Kidney (tissue), 22 donors: ENCODE measurements at places on chromosomes 12 and 14. TPM values are rescaled to one million over a fixed set of nuclear protein-coding genes. Genes with fewer than 3 reads are reported as not detected.

GRCh38 chr14:100552524-100553125, 34.6 kb downstream of the BEGAIN start:
- DNase-seq = no peak

DNA sequence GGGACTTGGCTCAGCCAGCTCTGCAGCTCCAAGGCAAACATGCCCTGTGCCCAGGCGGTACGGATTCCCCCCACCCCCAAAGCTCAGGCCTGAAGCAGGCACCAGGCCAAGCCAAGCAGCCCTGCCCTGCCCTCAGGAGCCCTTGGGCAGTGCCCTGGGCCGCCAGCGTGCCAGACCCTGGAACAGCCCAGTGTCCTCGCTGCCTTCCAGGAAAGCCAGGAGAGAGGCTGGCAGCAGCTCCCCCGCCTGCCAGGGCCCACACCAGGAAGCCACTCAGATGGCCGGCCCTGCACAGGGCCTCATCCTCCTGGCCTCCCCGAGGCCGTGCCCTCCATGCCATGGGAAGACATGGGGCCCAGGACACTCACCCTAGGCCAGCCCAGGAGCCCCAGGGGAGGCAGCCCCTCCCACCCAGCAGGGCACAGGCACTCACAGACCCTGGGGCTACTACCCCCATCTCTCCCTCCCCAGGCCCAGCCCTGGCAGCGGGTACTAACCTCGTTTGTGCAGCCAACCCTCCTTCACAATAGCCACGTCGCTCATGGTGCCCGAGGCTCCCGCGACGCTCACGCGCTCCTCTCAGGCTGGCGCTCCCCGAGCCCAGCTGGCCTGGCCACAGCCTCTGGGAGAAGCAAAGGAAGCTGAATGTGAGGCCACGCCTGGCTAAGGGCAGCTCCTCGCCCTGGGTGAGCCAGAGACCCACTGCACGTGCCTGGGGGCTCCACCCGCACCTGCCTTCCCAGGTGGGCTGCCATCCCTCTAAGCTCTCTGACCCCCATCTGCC, 3.3 kb downstream of the AKT1 start:
- no peak for DNase-seq

DNA sequence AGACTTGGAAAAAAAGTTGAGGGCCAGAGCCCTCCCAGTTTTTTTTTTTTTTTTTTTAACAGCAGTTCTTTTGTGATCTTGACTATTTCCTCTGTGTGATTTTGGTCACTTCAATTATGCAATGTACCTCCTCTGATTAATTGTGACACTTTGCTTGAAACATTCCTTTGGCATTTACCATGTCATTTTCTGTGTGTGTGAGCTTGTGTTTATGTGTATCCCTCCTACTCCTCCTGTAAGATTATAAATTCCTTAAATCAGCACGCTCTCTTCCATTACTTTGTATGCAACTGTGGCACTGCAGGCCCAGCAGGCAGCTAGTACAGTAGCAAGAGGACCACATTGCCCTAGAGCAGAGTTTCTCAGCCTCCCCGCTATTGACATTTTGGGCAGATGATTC, 33.2 kb upstream of the GALNT16 start:
- no peak for DNase-seq

DNA sequence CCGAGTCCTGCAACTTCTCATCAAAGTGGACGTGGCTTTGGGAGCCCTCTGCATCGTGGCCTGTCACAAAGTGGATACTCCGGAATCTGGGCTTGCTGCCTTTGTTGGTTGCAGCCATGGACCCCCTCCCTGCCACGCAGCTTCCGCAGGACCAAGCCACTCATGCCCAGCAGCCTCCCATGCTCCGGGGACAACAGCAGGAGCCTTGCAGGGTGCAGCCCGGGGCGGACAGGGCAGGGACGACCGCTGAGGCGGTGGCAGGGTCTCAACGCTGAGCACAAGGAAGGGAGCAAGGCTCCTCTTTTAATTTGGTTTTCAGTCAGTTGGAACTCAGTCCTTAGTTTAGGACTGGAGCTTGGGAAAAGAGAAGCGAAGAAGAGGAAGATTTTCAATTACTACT, 12.1 kb upstream of the ADCY6 start:
- DNase-seq = no peak

DNA sequence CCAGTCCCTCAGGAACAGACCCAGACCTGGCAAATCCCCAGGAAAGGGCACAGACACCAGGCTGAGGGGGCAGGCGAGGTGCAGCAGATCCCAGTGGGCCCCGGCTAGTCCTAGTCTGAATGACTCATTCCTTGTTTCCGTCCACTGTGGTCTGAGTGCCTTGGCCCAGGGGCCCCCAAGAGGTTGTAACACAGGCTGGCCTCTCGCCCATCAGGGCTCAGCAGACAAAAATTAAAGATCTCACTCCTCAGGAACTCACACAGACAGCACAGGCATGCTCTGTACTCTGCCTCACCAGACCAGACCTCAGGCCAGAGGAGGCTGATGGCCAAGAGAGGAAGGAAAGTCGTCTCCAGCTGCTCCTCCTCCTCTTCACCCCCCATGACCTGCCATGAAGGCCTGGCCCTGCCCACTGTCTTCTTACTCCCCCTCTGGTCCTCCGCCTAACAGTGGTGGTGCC, 7.7 kb upstream of the LTBP2 start:
- DNase-seq = no peak

DNA sequence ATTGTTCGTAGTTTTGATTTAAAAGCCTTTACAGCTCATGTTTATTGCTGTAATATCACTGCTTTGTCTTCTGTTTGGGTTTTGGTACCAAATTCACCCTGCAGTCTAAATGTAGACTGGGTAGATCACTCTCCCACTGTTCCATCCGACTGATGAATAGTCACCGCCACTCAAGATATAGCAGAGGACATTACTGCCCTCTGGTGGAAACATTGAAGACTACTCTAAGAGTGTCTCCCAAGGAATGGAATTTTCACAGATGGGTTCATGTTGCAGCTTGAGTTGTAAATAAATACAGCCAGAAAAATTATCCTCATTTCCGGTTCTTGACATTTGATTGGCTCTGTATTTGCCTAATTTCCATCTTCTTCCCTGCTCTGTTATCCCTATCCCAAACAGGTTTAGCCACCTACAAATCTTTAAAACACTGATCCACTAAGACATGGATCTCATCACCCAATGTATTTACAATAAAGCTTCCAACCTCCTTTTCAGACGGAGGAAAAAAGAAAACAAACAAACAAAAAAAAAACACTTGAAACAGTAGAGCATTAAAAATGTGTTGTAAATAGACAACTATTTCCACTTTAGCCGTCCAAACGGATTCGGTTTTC, 198.3 kb upstream of the CPNE8 start:
- DNase-seq = no peak

- no peak for DNase-seq
Observed at GRCh38 chr12:105273601-105274000, 37.6 kb upstream of the APPL2 start.

GRCh38 chr12:51841727-51842126, 6.8 kb downstream of the FIGNL2 start:
- DNase-seq = no peak

GRCh38 chr14:92984082-92984788, 61.3 kb downstream of the CHGA start:
- DNase-seq = no peak

The PELI2 gene
- polyA plus RNA-seq = 5.2 TPM

The SMOC1 gene
- 1.2 TPM for polyA plus RNA-seq

The PAPLN gene
- 19.1 TPM for polyA plus RNA-seq
